ENCODE measurements at places on chromosomes 7 and 10.
A peak's percentile ranks its signal among the peaks of the same experiment; 100 is the strongest.

- DNase-seq, result no peak
These were observed 10.7 kb upstream of the HOXA13 start for GRCh38 chr7:27210441-27211083.

- no peak for DNase-seq
These were observed 341 bp downstream of the GOT1 start for GRCh38 chr10:99430116-99430450.

GRCh38 chr10:114748241-114748640 is 73.3 kb upstream of the FHIP2A start:
- no peak for DNase-seq

GRCh38 chr7:158765020-158765419 is 60.4 kb upstream of the NCAPG2 start:
- DNase-seq, result no peak

GRCh38 chr7:43590862-43591557 is 8.1 kb downstream of the STK17A start:
- DNase-seq, result no peak

- no peak for DNase-seq
These were observed 60.9 kb downstream of the CSGALNACT2 start for GRCh38 chr10:43199088-43199683.

DNA sequence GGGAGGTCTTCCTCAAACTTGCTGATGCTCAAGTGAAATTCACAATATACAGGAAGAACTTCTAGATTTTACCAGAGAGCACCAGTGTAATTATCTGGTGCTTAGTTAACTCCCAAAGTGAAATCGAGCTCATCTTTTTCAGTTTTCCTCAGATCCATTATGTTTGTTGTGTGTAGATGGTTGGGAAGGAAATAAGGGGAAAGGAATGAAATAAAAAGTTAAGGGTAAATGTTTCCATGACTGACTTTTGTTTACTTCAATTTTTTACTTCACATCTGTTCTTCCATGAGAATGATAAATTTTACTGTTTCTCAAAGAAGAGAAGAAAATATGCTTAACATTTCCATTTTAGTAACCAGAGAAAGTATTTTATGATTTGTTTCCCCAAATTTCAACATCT is 21.3 kb downstream of the FAM107B start:
- no peak for DNase-seq

DNA sequence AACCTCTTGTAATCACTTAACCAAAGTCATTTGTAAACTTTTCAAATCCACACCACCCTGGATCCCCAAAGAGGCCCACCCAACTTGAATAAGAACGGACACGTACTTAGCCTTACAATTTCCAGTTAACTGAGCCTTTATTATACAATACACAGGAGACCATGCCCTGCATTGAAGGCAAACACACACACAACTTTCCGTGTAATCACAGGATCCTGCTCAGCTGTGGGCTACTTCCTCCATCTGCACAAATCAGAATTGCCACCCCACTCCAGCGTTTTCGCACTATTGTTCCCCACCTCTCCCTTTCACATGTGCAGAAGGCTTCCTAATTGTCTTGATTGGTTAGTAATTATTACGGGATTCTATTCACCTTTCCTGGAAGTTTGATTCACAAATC is 12.1 kb upstream of the PODXL start:
- DNase-seq, result no peak

DNA sequence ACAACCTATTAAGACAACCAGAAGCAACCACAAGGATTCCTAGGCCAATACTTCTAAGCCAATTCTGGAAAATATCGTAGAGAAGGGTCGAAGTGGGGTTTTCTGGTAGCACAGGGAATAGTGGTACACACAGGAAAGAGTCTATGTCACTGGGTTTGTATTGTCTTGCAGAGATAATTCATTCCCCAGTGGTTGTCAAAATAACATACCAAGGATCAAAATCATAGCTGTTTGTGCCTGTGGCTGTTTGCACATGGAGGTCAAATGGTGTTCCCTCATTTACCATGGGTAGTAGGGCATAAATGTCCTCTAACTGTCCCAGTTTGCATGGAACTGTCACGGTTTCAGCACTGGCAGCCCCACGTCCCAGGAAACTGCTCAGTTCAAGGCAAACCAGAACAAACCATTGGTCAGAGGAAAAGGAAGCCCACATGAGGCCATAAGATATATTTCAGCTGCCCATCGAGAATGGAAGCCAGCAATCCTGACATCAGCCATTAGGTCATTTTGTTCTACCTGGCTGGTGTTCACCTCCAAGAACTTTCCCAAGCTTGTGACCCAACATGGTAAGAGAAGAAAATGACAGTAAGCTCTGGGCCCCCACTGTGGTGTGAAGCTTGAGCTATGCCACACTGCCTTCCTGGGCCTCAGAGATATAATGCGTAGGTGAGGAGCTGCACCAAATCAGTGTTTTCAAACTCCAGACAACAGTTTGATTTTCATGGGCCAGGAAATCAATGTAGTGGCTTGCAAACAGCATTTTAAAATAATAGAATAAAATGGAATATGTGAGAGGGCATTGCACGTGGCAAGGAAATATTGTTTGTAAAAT is 53.9 kb upstream of the NFE2L3 start:
- DNase-seq, result no peak

- DNase-seq, result no peak
These were observed 1378.7 kb downstream of the XPNPEP1 start for GRCh38 chr10:108544500-108545120.

GRCh38 chr7:121023683-121024511 is 35.4 kb downstream of the CPED1 start:
- DNase-seq, result no peak

DNA sequence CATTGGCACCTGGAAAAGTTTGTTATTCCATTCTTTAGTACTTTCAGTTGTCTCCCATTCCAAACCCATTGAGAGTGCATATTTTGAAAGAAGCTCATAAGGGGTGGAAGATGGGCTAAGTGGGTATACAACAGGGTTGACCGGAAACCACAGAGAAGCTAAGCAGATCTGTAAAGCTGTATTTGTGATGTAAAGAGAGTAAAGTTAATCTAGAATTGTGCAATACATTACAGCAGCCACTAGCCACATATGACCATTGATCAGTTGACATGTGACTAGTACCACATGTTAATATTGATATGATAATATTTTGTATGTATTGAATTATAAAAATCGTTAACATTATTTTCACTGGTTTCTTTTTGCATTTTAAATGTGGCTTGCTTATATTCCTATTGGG is 4.9 kb upstream of the PNLIP start:
- DNase-seq, result no peak

GRCh38 chr7:25389489-25390106 is 161.3 kb upstream of the NPVF start:
- DNase-seq, result peak; percentile 76

- DNase-seq, result no peak
These were observed 21.2 kb downstream of the ZMIZ2 start for GRCh38 chr7:44769776-44770294.

DNA sequence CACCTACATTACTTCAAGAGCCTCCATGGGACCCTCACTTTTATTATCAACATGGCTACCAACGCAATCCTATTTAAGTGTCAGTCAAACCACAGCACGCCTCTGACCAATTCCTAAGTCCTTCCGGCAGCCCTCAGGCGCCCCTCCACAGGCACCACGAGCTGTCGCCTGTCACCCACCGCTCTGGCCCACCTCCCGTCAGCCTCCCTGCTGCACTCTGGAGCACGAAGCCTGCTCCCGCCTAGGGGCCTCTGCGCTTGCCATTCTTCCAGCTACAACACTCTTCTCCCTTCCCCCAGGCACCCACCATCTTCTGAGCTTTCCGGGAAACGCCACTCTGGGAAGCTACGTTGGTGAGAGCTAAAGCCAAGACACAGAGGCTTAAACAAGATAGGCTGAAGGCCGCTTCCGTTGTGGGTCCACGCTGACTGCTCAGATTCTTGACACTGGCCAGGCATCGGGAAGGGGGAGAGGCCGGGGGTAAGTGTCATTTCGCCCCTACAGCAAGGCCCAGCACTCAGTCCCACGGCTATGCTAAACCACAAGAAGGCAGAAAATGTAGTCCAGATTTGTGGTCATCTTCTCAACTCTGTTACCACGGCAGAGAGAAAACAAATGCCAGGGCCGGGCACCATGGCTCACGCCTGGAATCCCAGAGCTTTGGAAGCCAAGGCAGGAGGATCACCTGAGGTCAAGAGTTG is 56.7 kb downstream of the GNA12 start:
- no peak for DNase-seq

DNA sequence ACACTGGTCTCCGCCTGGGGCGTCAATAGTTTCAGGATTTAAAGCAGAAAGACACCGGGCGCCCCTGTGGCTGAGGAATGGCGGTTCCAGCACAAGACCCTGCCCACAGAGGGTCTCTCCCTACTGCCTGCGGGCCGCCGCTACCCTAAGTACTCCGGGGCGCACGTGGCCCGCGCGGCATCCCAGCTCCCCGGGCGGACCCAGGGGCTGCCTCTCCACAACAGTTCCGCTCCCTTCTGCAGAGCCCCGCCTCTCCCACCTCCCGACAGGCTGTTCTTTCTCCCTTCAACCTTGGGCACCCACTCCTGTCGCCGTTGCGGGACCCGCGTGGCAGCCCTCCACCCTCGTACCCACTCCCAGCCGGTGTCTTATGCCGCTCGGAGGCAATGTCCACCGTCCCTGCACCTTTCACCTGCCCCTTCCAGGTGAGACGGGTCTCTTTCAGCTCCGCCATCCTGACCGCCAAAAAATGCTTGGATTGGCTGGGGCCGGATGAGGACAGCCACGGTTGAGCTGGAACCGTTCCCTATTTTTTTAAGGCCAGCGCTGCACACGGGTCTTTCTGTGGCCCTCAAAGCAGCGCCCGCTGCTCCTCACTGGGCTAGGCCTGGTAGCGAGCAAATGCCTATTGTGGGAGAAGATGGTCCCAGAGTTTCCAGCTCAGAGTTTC is 1.6 kb upstream of the NKX2-3 start:
- DNase-seq, result no peak

DNA sequence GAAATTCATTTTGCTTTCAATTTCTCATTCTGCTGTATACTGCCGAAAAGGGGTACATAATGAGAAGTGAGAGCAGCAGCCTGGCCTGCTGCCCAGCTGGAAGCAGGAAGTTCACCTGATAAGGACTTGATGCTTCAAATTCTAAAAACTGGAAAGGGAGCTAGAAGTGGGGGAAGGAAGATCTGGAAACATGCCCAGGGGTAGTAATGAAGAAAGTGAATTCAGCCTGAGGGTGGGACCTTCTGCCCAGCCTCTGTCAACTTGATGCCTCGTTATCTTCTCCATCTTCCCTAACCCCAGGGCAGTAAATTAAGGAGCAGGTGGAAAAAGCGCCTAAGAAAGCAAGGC is 69.4 kb downstream of the ARMH3 start:
- no peak for DNase-seq

GRCh38 chr7:13742811-13743210 is 246.7 kb downstream of the ETV1 start:
- DNase-seq, result no peak

All from NCI-H1417 treated with DMSO at 0.1 percent for 48 hours (cell line).